Nephron progenitor cell (in vitro differentiated cells): ENCODE measurements at places on chromosomes 16 and 17.

- DNase-seq: no peak
Measured at GRCh38 chr16:14350081-14350480, 279.0 kb downstream of the MRTFB start.

- no peak for DNase-seq
Measured at GRCh38 chr16:2765462-2766404, 11.3 kb downstream of the ELOB start.

DNA sequence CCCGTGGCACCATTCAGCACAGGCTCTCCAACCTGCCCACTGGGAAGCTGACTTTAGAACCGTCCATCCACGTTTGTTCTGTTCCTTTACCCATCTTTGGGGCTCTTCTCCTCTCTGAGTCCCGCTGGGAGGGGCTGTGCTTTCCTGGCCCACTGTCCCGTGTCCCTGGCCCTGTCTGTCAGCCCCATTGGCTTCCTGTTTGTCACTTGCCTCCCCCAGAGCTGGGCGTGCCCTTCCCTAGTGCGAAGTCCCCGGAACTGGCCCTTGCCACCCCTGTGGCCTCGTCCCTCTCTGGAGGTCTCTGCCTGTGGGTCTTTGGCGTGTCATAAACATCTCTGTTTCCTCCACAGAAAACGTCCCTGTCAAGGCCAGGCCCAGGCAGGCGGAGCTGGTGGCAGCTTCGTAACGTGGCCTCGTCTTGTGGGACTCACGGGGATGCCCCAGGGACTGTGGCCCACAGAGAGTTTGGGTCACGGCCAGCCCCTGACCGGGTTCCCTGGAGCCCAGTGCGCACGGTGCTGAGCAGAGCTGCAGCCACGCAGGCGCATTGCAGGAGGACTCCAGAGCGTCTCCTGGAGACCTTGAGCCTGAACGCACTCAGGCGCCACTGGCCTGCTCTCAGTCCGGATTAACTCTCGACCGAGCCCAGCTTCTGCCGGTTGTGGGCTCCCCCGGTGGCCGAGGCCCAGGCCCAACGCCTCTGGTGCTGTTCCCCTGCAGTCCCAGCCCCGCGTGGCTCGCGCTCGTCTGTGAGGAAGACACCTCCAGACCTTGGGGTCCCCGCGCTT is 7.3 kb downstream of the CHMP6 start:
- DNase-seq: no peak

DNA sequence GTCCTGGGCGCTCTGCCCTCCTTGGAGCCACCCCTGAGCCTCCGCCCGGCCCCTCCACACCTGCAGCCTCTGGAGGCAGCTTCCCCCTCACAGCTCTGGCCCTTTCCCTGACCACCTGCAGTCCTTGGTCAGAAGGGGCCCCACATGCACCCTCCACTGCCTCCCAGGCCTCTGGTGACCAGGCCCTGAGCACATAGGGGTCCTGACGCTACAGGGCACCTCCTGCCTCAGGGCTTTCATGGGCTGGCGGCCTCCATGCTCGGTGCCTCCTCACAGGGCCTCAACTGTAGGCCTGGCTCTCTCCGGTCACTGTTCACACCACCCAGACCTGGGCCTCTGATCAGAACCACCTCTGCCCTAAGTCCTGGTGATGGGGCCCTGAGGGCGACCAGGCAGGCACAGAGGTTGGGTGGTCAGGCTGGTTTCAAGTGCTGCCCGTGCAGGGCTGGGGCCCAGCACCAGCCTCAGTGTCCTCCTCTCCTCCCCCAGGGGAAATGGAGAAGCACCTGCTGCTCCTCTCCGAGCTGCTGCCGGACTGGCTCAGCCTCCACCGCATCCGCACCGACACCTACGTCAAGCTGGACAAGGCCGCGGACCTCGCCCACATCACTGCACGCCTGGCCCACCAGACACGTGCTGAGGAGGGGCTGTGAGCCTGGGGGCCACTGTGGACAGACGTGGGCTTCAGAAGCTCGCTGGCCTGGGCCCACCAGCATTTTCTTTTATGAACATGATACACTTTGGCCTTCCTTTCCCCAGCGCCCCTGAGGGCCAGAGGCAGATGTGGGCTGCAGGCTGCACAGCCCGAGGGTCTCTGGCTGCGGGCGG is 3.9 kb downstream of the APRT start:
- no peak for DNase-seq

DNA sequence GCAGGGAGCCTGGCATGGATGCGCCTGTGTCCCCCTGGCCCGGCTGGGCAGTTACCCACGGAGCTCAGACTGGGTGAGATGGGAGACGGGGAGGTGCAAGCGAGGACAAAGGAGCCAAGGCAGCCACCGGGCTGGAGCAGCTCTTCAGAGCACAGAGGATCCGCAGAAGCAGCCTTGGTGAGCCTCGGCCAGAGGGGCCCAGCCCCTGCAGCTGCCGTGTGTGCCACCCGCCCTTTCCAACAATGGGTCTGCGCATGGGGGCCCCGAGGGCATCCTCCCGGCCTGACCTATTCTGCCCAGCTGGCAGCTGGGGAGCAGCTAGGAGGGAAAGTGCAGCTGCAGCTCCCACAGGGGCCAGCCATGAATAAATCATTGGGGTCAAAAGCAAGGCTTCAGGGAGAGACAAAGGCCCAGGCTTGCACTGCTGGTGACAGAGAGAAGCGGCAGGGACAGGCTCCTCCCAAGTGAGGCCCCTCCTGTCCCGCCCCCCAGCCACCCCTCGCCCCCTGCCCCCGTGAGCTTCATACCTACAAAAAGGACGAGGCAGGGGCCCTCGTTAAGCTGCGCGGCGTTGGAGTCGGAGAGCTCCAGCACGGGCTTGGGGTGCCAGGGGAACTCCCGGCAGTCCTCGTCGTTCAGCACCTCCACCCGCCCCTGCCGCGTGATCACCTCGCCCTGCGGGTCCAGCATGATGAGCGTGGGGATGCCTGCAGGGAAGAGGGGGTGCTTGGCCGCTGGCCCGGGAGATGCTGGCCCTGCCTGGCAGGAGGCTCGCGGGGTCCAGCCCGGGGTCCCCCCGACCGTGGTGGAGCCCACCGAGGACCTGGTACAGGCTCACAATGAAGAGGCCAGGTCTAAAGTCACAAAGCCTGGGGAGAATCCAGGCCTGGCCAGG is 22.6 kb downstream of the MRM3 start:
- peak; percentile 32 for DNase-seq

DNA sequence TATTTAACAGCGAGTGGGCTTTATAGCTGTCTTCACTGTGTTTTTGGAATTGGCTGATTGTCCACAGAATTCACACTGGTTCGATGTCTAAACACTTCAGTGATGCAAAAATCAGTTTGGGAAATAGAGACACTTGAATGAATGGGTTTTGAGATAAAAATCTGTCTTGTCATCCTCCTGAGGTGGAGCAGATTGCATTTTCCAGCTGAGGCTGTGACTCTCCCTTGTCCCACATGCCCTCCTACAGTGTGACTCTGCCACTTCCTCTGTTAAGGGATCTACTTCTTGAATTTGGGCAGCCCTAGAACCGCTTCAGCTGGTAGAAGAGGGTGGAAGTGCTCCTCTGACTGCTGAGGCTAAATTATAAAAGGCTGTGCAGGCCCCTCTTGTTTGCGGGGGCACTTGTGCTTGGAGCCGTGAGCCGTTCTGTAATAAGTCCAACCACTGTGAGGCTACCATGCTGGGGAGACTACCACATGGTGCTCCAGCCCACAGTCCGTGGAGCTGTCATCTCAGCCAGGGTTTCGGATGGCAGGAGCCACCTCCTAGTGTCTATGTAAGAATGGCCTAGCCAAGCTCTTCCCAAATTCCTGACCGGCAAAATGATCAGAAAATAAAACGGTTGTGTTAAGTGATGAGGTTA is 175.9 kb downstream of the SPECC1 start:
- no peak for DNase-seq

DNA sequence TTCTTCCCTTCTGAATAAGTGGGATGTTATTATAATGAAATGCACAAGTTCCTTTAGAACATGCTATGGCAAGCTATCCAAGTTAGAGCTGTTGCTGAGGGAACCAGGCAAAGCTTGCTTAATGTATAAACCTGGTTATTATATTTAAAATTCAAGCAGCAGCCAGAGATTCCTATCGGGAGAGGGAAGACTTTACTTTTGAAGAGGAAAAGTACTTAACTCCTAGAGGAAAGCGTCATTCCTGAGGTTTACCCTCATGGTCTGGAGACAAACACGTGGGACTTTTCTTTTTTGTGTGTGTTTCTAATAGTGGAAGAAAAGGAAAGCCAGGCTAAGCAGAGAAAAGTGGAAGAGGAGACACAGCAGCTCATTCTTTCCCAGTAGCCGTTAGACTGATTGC is 39.9 kb upstream of the MYH10 start:
- DNase-seq: no peak

DNA sequence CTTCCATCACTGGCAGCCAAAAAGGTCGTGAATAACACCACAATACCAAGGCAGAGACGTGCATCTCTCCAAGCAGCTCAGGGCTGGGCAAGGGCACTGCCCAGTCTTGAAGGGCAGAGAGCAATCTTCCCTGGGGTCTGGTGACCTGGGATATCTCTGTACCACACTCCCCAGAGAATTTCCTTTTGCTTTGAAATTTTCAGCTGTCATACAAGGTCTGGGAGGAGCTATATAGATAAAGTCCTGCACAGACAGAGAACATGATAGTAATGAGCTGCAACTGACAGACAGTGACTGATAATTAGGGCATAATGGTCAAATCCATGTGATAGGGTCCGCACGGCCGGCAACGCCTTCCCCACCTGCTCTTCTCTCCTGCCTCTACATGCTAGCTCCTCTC is 68.2 kb downstream of the DYNLRB2 start:
- no peak for DNase-seq

DNA sequence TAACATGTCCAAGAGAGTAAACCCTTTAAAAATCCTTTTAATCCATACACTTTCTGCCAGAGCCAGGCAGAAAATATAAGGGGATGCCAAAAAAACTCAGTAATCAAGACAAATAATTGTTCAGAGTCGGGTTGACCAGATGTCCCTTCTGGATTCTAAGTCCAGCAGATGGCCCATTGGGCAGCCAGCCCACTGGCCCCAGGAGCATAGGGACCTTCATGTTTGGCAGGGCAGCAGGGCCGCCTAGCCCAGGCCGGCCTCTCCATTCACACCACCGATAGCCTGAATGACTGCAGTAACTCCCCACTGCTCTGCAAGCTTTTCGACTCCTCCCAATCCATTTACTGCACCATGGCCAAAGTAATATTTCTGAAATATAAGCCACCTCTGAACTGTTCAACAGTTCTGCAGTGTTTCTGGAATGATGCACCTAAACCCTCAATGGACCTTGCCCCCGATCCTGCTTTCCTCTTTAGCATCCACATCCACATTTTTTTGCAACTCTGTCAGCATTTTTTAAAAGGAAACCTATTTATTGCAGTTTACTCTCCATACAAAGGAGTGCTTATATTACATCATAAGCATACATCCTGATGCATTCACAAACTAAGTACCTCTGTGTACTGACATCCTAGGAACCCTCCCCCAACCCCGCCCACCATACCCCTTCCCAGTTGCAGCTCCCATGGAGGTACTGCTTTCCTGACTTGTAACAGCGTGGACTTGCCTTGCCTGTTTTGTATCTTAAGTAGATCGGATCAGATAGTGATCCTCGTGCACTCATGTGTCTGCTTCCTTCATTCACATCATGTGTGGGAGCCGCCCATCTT is 46.4 kb downstream of the LDHD start:
- DNase-seq: no peak

DNA sequence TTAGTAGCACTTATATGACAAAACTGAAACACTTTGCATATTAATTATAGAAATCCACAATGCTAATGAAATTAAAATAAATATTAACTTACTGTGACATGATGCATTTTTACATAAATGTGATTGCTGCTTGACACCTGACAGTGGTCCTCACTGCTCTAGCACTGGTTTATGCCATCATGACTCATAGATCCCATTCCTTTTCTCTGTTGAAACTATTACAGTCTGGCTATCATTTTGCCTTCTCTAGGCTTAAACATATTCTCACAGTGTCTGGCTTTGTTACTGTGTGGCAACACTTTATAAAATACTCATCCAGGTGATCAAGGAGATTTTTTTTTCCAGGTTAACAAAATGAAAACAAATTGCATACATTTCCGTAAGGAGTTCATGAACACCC is 108.0 kb downstream of the MRTFB start:
- DNase-seq: no peak

DNA sequence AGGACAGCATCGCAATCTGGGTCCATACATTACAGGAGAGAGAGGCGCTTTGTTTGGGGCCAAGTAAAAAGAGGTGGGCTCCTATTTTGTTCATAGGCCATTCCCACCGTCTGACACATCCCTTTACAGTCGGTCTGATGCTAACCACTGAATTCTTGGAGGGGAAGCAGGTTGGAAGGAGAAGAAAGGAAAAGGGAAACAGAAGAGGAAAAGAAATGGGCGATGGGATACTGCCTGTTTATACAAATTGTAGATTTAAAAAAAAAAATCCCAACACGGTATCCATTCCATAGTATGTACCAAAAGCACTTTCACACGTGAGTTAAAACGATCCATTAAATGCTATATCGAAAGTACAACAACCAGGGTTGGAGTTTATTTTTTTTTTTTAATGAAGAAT is 4.0 kb upstream of the ZFHX3 start:
- no peak for DNase-seq

GRCh38 chr17:27404676-27405075 is 51.6 kb upstream of the KSR1 start:
- DNase-seq: no peak
